ENCODE measurements at places on chromosomes 7 and 10.

DNA sequence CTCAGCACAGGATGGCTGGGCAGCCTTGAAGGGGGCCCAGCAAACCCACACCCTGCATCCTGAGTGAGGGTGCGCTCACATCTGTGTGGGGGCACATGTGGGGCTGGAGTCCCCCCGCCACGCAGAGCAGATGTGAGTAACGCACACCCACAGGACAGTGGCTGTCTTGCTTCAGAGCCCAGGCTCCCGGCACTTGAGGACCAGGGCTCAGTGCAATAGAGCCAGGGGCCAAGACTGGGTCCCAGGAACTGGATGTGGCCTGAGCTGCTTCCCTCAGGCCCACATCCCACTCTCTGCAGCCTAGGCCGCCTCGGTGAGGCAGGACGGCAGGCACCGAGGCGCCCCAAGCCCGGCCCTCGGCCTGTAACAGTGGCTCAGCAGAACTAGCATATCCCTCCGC, 159.9 kb downstream of the MAD1L1 start:
- no peak for DNase-seq

DNA sequence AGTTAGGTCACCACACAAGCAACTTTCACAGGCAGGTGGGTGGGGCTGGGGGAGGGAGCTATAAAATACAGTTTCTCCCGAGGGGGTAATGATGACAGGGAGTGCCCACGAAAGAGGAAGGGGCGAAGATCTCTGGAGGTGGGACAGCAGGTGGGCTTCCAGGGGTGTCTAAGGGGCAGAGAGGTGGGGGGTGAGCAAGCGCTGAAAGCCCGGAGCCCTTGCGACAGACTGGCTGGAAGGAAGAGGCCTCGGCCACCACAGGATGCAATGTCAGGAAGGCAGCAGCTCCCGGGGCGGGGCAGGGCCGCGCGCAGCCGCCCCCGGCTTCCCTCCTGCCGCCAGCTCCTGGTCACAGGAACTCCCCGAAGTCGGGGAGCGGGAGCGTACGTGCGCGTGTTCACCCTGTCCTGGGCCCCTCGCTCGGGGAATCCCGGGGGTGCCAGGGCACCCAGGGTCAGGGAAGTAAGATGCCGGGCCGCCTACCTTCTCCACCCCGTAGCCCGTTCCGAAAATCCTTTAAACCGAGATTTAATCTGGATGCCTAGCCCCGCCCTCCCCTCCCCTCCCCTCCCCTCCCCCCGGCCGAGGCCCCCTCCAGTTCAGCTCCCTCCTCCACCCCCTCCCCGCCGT, 105.2 kb upstream of the PPIF start:
- peak; percentile 62 for DNase-seq

GRCh38 chr7:11315666-11316258, 342.1 kb downstream of the PHF14 start:
- DNase-seq: no peak

GRCh38 chr10:62498271-62498670, 124.1 kb downstream of the ZNF365 start:
- DNase-seq: no peak

- no peak for DNase-seq
Observed at GRCh38 chr7:1557006-1557405, 1.0 kb upstream of the TMEM184A start.

GRCh38 chr10:8439040-8439439, 384.6 kb downstream of the GATA3 start:
- DNase-seq: no peak

All from activated CD4-positive, alpha-beta T cell treated with anti-CD3 and anti-CD28 coated beads for 24 hours (primary cell).